NCI-H526 treated with DMSO at 0.1 percent for 48 hours (cell line): ENCODE measurements at places on chromosomes 12 and 14.
A peak's percentile ranks its signal among the peaks of the same experiment; 100 is the strongest.

- no peak for DNase-seq
Measured at GRCh38 chr14:85744573-85744972, 214.6 kb downstream of the FLRT2 start.

GRCh38 chr12:128098730-128099129 lies 168.2 kb upstream of the TMEM132C start:
- DNase-seq: no peak

- DNase-seq: no peak
Measured at GRCh38 chr12:39712334-39712733, 92.7 kb upstream of the ABCD2 start.

GRCh38 chr12:98418357-98419075 lies 96.9 kb upstream of the TMPO start:
- DNase-seq: no peak

DNA sequence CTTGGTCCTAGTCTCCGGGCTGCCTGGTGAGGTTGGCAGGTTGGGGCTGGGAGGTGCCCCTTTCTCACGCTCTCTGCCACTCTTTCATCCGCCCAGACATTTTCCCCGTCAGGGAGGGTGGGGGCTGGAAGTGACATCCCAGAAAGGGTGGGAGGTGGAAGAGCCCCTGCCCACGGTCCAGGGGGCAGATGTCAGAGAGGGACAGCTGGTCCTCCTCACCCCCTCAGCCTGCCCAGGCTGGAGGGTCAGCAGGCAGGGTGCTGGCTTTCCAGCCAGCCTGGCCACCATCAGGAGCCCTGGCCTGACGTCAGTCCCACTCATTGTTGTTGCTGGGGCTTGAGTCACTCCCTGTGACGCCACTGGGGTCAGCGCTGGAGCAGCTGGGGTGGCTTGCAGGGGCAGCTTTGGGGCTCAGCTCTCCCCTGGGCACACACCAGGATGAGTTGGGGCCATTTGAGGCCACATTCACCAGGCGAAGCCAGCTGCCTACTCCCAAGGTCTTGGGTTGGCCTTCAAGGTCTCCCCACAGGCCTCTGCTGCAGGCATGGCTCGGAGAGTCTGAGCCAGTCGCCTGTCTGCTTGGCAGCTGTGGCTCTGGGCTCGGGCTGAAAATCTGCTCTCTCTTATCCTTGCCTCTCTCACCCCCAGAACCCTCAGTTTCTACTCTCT lies 5.7 kb upstream of the ATG101 start:
- DNase-seq: no peak

- no peak for DNase-seq
Measured at GRCh38 chr14:104576970-104577332, 2.6 kb upstream of the C14orf180 start.

DNA sequence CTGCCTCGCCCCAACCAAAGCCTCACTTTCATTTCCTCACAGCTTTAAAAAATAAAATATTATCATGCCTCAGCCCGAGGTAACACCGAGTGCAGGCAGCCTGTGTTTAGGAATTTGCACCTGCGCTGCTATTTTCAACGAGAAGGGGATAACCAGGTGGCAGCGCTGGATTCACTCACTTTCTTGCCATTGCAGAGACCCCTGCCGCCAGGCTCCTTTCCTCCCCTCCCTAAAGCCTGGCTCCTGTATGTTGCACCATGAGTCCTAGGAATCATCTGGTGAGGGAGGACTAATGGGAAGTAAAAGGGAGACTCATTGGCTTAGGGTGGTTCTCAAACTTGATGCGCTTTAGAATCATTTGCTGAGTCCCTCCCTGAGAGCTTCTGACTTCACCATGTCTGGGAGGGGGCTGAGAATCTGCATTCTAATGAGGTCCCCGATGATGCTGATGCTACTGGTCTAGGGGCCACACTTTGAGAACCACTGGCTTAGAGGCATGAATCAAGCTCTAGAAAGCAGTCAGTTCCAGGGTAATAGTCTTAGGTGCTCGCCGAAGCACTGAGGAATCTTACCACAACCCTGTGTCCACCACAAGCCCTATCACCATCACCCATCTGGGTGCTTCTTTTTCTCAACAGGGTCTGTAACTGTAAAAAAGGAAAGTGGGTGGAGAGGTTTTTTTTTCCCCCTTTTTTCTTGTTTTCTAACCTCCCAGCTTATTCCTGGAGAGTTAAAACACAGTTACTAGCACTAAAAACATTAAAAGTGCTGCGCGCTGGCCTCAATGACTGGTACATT lies 83.8 kb downstream of the SLC38A1 start:
- no peak for DNase-seq

- no peak for DNase-seq
Measured at GRCh38 chr12:54251667-54252284, 28.1 kb downstream of the CBX5 start.

GRCh38 chr12:128155571-128155970 lies 111.4 kb upstream of the TMEM132C start:
- DNase-seq: no peak

- DNase-seq: no peak
Measured at GRCh38 chr12:90833228-90833627, 121.7 kb downstream of the CCER1 start.

DNA sequence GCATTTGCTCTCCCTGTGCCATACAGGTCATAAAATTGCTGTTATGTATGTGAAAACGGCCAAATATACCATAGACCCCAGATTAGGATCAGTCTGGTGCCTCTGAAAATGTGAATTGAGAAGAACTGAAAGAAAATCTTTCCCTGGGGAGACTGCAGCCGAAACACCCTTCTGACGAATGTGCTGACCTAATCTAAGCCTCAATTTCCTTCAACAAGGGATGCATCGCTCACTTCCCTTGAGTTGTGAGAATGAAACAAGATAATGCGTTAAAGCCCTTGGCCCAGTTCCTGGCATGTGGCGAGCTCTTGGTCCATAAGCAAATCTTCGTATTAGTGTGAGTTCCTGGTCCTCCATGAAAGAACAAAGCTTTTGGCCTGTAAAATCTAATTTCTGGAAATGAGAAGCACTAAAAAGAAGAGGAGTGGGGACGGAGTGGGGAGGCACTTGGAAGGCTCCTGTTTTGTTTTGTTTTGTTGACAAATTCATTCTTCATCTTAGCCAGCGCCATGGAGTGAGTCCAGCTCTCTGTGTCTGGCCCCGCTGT lies 49.5 kb upstream of the RTRAF start:
- no peak for DNase-seq

GRCh38 chr12:2586156-2587038 lies 208.4 kb upstream of the FKBP4 start:
- no peak for DNase-seq

GRCh38 chr12:92424338-92424737 lies 278.5 kb upstream of the PLEKHG7 start:
- no peak for DNase-seq

DNA sequence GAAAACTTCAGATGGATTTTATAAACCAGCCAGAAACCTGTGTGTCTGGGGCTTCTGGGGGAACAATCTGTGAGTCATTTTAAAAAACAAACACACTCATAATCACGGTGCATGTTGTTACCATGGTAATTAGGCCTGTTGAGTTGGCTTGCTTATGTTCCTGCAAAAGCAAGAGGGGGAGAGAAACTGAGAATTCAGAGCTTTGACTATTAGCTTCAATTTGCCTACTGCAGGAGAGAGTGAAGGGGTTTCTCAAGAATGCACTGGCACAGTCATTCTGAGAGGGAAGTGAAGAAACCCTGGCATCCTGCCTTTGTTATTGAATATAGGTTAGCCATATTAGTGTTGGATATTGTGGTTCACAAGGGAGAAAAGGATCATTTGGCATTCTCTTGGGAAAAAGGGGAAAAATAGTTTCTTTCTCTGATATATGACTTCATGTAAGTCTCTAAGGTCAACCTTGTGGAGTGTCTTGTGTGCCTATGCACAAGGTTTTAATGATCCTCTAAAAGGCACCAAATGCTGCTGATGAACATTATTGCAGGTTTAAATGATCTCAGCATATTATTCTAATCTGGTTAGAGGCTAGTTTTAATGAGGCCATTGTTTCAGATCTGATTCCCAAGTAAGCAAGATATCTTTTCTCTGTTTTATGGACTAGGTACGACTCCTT lies 12.9 kb downstream of the GNG2 start:
- no peak for DNase-seq

GRCh38 chr14:51539571-51540037 lies 112.1 kb upstream of the FRMD6 start:
- no peak for DNase-seq

DNA sequence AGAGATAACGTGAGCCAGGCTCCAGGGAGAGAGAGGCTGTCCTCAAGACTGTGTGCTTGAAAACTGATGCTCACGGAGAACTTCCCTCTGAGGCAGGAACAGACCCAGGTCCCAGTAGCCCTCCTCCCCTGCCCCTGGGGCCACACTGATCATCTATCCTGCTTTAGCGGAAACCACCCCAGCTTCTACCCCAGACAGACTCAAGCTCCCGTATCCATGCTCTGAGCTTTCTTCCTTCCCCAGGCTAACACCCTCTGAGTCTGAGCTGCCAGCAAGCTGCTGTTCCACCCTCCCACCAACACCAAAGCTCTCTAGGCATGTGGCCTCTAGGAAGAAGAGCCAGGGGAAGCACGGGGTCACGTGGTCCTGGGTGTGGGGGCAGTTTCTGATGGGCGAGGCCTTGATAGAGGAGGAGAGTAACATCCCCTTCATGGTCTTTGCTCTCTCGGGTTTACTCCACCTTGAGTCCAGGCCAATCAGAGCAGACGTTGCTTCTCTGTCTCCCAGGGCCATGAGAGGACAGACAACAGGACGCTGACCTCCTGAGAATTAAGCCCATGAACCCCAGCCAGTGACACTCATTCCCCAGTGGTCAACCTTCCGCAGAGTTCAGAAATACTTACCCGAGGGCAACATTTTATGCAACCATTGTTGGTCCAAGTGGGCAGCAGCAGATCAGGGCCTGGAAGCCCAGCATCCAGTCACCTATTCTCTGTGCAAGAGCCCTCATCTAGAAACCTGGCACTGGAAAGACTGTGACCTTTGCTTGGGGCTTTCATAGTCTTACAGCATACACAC lies 1.4 kb downstream of the PCK2 start:
- DNase-seq: no peak

DNA sequence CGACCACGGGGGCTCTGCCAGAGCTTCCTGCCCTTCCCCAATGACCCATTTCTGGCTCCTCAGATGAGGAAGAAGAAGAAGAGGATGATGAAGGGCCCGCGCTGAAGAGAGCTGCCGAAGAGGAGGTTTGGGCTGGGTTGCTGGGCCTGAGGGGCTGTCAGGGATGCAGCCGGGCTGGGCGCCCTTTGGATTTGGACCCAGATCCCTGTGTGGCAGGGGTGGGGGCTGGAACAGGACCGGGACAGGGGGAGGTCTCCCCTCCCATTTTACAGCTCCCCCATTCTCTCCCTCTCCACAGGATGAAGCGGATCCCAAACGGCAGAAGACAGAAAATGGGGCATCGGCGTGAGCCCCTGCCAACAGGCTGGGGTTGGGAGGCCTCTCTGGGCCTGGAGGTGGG lies 2.2 kb upstream of the LAG3 start:
- no peak for DNase-seq

GRCh38 chr12:105761075-105761474 lies 377.7 kb downstream of the NUAK1 start:
- DNase-seq: no peak

DNA sequence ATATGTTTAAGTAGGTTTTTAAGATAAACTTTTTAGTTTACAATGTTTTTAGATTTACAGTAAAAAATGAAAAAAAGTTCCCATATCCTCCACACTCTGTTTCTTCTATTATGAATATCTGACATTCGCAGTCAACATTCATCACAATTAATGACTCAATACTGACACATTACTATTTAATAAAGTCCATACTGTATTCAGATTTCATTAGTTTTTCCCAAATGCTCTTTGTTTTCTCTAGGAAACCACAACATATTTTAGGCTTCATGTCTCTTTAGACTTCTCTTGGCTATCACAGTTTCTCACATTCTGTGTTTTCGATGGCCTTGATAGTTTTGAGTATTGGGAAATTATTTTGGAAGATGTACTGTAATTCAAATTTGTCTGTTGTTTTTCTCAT lies 399.8 kb downstream of the SLC6A15 start:
- DNase-seq: no peak

GRCh38 chr12:2811801-2812200 lies 667 bp upstream of the ITFG2 start:
- no peak for DNase-seq

GRCh38 chr14:88069677-88070076 lies 64.7 kb downstream of the GPR65 start:
- DNase-seq: no peak

DNA sequence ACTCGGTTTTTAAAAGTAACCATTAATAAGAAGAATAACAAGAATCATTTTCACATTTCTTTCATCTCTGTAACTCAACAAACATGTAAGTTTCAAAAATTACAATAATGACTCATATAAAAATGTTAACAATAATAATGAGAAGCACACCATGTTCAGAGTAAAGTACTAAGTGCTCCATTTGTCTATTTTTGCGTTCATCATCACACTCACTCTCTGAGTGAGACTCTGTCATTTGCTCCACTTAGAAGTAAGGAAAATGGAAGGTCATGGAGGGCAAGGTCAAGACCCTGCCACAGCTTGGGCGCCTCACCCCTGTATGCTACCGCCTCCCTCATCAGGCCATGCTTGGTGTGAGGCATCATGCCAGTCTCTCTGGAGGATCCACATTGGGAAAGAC lies 129.9 kb downstream of the TMEM30B start:
- no peak for DNase-seq

DNA sequence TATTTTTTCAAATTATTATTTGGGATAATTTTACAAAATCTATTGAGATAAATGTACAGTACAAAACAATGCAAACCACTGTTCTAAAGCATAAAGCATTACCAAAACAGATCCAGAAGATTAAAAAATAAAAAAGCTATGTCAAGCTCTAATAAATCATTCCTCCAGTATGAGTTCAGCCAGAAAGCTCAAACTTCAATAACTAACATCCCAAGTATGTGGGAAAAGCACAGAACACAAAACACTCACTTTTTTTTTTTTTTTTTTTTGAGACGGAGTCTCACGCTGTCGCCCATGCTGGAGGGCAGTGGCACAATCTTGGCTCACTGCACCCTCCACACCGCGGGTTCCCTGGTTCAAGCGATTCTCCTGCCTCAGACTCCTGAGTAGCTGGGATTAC lies 11.3 kb downstream of the SAV1 start:
- no peak for DNase-seq

- DNase-seq: no peak
Measured at GRCh38 chr14:84804468-84804867, 725.5 kb upstream of the FLRT2 start.

DNA sequence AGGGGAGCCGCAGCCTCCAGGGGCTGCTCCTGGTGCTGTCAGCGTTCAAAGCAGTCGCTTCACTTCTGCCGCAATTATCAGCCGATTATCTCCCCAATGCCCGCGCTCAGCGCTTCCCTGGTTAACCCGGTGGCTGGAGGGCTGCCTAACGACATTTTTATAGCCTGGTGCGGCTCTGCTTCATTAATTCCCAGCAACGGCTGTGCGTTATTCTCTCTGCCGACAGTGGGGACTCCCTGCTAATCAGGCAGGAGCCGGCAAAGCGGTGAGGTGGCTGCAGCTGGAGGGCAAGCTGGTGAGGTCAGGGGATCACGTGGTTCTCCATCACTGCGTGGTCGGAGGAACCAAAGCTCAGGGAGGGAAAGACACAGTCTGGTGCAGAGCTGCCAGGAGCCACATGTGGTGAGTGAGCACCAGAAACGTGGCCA lies 62.9 kb downstream of the GLRX5 start:
- DNase-seq: peak; percentile 88

GRCh38 chr12:130977046-130977742 lies 23.5 kb downstream of the ADGRD1 start:
- DNase-seq: peak; percentile 26
